Inflammatory macrophage treated with lipopolysaccharide for 1 hour (primary cell): ENCODE measurements at places on chromosomes 6 and 20.
A peak's percentile ranks its signal among the peaks of the same experiment; 100 is the strongest.

DNA sequence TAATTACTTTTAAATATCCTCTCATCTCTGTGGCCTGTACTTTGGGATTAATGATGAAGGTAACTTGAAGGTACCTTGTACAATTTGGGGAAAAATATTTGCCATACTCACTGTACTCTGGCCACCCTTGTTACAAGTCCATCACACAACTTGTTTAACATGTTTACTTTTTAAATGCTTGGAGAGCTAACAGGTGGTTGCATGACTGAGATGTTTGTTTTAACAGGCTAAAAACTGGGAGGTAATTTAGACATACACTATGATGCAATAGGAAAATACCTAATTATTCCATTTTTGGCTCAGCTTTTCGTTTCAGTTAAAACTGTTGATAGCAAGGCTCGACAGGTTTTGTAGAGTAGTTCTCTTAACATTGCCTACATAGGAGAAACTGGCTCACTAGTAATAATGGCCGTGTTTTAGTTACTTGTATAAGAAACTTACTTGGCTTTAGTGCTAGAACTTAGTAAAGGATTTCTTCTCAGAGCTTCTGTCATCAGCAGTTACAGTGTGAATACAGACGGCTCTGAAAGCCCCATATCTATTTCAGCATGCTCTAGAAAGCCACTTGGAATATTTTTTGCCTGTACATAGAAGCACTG lies 489.8 kb upstream of the SOX4 start:
- no peak for DNase-seq

- no peak for DNase-seq
Measured at GRCh38 chr20:50286174-50286511, 95.5 kb downstream of the CEBPB start.

- DNase-seq = no peak
Measured at GRCh38 chr6:119176445-119176844, 98.0 kb upstream of the FAM184A start.

- DNase-seq = peak; percentile 80
Measured at GRCh38 chr6:7126754-7127153, 19.0 kb downstream of the RREB1 start.

DNA sequence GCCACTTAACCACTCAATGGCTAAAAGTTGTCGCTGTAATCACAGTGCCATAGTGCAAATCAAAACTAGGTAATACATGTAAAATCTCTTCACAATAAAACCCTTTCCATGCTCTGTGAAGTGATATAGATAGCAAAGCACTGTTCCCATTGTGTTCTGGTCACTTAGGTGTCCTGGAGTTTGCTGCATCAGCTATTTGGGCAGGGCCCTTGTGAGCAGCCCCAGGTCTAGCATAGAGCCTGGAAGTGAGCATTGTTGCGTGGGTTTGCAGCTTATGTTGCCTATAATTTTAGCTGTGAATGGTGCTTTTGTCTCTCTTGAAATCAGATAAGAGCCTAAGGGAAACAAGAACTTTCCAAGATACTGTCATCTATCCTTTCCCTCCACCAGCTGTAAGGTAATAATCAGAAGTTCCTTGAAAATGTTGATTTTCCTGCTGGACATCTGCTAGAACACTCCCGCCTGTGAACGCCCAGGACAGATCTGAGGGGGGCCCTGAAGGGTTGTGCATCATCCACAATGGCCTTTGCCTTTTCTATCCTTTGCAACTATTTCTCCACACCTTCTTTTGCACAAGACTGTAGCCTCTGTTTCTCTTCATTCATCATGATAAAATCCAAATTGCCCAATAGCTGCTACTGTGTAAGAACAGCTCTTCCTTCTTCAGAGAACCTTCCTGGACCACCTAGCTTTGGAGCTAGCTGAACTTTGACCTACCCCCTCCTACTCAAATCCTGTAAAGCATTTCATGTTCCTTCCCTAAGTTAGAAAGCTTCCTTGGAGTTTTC lies 57.0 kb downstream of the TNFAIP3 start:
- peak; percentile 51 for DNase-seq

GRCh38 chr6:69974193-69974592 lies 107.8 kb downstream of the COL19A1 start:
- no peak for DNase-seq

DNA sequence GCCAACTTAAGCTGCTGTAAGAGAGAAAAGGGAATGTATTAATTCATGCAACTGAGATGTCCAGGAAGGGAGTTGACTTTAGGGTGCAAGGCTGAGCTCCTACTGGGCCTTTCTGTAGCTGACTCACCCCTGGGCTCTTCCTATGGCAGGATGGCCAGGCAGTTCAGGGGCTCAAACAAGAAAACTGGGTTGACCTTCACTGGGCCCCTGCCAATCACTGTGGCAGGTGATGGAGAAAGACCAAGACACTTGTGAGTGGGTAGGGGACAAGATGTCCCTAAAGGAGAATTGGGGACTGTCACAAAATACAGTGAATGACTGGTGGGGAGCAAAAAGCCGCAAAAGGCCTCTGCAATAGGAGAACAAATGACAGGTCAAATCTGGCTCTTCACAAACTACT lies 21.5 kb upstream of the RALGAPA2 start:
- DNase-seq = peak; percentile 32

GRCh38 chr6:25287941-25288340 lies 8.8 kb downstream of the CARMIL1 start:
- no peak for DNase-seq

DNA sequence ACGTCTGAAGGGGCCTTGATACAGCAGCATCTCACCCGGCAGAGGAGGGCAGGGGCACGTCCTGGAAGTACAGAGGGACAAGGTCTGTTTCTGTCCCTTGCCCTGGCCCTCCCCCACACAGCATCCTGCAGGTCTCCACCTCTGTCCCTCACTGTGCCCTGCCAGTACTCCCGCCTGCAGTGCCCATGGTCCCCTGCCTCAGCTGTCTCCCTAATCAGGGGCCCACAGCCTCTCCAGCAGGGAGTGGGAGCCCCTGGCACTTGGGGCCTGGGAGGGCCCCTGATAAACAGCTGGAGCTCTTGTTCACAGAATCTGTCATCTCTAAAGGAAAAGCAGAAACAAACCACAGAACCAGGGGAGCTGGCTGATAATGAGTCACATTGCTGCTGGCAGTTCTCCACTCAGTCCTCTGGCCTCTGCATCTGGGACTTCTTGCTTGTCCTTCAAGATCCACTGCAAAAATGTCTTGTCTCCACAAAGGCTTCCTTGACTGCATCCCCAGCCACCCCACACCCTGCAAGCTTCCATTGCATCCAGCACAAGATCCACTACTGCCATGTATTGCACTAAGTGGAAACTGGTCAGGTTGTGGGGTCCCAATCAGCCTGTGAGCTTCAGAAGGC lies 33.2 kb upstream of the TAF8 start:
- peak; percentile 49 for DNase-seq

GRCh38 chr6:159756508-159756907 lies 5.3 kb upstream of the ACAT2 start:
- DNase-seq = no peak

DNA sequence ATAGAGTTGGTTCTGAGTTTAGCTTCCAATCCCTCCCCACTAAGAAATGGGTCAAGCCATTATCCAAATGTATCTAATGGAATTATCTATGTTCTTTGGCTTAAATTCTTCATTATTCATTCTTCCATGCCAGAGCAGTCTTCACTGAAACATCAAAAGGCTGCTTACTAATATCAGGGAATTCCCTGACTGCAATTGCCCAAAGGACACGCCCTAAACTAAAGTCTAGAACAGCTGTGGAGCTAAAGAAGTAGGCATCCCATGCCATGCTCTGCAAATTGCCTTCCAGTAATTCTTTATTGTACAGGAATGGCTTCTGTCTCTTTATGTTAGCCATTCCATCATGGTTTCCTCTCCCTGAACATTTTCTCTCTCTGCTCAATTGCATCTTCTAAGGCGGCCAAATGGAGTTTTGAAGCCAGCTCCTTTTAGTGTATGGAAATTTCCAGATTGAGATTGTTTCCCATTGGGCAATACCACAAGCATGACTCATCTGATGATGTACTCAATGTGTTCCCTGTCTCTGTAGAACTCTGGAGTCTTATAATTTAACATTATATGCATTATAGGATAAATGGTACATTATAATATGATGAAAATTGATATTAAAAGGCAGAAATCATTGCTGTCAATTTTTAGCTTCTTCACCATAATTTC lies 28.8 kb upstream of the TSHZ2 start:
- peak; percentile 7 for DNase-seq

DNA sequence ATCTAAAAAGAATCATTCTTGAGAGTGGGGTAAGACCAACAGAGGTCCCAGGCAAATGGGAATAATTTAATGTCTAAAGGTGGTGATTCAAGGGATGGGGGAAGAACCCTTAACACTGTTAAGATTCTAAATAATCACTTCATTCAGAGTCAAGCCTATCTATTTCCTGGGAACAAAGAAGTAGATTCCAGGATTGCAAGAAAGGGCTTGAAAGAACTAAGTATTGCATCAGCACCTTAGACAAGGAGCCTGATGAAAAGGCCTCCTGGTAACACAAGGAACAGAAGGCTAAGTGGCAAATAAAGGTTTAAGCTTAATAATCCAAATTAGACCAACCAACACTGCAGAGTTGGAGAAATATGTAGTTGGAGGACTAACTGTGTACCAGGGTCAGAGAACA lies 620.7 kb upstream of the BTBD3 start:
- DNase-seq = no peak

DNA sequence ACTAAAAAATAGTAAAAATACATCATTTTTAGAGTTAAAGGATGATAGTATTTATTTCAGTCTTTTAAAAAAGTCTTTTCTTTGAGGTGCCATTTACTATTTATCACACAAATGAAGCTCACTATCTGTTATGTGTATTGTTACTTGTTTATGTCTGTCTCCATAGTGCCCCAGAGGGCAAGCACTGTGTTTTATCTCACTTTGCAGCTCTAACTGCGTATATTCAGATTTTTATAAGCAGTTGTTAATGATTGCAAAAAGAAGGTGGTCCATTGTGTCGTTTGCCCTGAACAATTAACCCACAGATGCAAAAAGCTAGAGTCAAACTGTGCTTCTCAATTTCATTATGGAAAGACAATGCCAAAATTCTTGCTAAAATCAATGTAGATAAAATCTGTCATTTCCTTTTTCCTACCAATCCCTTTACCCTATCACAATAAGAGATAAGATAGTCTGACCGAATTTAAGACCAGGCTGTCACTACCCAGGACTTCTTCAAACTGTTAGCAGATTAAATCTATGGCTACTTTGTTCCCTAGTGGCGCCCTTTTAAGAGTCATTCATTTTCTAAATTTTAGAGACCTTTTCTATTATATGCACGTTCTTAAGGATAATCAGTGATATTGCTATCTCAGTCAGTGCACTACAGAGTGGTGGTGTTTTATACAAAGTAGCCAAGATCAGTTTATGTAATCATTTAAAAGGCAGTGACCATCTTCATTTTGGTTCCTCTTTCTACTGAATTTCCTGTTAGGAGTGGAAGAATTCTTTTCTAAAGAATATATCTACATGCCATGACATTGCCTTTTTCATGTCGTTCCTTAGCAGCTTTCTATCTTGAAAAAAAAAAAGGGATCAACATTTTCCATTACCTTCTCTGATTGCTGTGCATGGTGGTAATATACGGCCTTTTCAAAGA lies 133.1 kb upstream of the PRDM1 start:
- DNase-seq = peak; percentile 50

DNA sequence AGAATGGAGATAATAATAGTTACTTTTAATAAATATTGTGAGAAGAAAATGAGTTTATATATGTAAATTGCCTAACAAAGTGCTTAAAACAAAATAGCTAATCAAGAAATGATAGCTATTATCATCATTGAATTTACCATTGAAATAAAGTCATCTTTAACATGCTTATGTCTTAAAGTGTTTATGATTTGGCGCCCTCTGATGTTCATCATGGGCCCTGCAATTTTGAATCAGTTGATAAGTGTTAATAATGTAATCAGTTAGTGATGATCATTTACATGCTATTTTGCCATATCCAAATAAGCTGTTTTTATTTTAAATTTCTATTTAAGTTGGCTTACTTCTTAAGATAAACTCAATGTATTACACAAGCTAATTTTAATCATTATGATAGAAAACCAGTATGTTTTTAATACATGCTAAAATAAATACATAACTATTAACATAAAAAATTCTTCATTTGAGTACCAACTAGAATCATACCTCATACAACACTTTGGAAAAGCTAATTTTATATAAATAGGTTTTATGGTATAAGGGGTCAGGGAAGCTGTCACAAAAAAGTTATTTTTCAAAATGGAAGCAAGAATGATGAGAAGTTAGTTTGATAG lies 39.2 kb upstream of the TPD52L1 start:
- peak; percentile 45 for DNase-seq

GRCh38 chr6:35686436-35686835 lies 2.3 kb downstream of the FKBP5 start:
- DNase-seq = no peak

DNA sequence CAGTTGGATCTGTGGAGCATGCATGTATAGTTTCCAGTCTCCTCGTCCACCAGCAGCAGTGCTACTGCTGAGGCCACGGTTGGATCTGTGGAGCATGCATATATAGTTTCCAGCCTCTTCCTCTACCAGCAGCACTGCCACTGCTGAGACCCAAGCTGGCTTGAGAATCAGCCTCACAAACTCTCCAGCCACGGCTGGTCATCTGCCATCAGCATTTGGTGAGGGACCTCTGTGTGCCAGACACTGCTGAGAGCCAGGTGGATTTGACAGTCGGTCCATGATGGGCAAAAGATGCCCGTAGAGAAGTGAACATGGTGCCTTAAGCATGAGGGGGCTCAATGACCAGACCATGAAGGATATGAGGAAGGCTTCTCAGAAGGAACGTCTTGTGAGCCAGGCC lies 46.4 kb downstream of the SLC9A8 start:
- no peak for DNase-seq

GRCh38 chr6:122109075-122109474 lies 290.4 kb upstream of the HSF2 start:
- no peak for DNase-seq

DNA sequence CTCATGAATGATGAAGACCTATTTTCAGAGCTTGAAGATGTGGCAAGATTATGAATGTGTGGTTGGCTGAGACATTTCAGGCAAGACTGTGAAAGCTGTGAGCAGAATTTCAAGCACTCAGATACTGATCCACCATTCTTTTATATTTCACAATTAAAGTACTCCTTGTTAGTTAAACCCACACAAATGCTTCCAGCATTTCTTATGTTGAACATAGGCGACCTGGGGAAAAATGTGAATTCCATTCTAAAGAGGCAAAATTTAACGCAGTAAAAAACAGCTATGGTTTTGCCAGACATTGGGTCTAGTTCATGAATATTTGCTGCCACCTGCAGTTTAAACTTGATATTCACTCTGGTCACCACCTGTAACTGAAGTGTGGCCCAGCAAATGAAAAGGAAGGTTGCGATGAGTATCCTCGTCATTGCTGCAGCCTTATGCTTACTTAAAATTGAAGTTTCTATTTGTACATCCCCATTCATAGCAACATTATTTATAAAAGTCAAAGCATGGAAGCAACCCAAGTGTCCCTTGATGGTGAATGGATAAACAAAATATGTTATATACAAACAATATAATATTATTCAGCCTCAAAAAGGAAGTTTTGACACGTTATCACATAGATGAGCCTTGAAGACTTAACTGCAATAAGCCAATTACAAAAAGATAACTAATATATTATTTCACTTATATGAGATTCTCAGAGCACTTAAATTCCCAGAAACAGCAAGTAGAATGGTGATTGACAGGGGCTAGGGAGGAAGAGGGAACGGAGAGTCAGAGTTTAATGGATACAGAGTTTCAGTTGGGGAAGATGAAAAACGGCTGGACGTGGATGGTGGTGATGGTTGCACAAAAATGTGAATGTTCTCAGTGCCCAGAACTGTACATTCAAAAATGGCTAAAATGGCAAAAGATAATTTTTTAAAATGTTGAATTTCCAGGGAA lies 32.4 kb upstream of the FAM184A start:
- peak; percentile 35 for DNase-seq
